ENCODE measurements at places on chromosomes 1 and 21. TPM values are rescaled to one million over a fixed set of nuclear protein-coding genes. Genes with fewer than 3 reads are reported as not detected.

DNA sequence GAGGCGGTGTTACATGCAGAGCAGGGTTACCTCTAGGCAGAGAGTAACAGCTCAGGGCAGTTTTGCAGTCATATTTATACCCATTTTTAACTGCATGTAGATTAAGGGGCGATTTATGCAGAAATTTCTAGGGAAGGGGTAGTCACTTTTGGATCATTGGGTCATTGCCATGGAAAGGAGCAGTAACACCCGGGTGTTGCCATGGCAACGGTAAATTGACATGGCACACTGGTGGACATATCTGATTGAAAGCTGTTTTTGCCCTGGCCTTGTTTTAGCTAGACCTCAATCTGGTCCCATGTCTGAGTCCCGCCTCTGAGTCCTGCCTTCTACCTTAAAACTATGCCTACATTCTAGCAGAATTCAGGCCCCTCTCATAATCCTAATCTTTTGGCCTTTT lies 11.8 kb upstream of the USP1 start:
- no peak for DNase-seq

GRCh38 chr1:67313934-67314671 lies 6.4 kb downstream of the IL12RB2 start:
- no peak for DNase-seq

DNA sequence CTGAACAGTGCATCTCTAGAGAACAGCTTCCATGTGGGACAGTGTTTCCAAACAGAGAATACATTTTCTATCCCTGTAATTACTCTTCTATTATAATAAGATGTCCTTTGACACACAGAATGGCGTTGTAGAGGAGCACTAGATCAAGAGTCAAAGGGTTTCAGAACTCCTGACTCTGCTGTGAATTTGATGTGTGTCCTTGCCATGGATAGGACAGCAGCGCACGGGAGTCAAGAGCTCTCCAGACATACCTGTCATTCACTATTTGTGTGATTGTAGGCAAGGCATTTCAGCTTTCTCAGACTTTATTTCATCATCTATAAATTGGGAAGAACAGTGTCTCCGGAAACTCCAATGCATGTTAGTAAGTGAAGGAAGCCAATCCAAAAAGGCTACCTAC lies 176.4 kb downstream of the RGS7 start:
- DNase-seq, result no peak

DNA sequence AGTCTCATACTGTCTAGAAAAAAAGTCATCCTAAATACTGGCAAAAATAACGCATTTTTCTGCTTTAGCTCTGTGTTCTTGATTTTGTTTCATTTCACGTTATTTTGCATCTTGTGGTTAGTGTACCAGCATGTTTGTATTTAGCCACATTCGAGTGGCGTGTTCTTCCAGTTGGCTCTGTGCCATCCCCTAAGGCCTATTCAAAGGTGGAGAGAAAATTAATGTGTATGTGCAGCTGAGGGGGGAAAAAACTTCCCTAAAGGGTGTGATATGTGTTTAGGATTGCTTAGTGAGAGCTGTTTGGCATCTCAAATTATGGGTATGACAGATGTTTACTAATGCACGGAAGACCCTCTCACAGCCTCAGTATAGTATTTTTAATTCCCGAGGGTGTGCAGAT lies 12.1 kb downstream of the DNAJC16 start:
- no peak for DNase-seq

DNA sequence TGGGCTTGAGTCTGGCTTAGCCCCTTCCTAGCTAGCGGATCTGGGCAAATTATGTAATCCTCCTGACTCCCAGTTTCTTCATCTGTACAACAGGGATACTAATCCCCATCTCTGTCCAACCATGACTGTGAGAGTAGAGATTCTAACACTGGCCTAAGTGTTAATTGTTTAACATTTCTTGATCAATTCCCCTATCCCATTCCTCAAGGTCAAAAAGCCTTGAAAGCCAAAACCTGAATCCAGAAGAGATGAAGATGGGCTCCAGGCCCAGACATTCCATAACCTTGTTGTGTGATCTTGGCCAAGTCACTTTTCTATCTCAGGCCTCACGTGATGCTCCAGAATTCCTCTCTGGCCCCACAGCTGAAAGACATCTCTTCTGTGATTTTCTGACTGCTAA lies 18.8 kb upstream of the PHLDA3 start:
- no peak for DNase-seq

DNA sequence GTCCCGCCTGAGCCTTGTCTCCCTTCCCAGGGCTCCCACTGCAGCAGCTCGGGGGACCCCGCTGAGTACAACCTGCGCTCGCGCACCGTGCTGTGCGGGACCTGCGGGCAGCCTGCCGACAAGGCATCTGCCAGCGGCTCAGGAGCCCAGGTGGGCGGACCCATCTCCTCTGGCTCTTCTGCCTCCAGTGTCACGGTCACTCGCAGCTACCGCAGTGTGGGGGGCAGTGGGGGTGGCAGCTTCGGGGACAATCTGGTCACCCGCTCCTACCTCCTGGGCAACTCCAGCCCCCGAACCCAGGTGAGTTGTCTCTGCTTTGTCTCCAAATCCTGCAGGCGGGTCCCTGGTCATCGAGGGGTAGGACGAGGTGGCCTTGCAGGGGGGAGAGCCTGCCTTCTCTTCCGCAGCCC lies 14.9 kb upstream of the SEMA4A start:
- DNase-seq, result no peak

- no peak for DNase-seq
Observed at GRCh38 chr1:75035536-75035935, 98.7 kb upstream of the LHX8 start.

- DNase-seq, result no peak
Observed at GRCh38 chr1:191255354-191256054, 777.8 kb upstream of the BRINP3 start.

DNA sequence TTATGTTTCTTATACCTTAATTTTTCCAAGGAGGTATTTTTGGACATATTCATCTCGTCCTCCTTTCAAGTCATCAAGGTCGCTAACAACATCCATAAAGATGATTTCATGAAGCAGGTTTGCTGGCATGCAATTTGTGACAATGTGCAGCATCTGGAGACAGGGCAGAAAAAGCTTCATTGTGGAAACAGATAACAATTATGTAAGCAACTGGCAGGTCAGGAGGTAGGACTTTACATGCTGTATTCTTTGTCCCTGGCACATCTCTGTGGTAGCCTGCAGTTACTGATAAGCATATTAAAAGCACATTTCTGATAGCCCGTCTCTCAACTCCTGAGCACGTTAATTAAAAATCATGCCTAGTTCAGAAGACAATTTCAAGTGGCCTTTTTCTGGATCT lies 156.8 kb downstream of the LEPR start:
- no peak for DNase-seq

CHD5 gene
- total RNA-seq, result 0.27 TPM

TSACC gene
- 1.4 TPM for total RNA-seq

C1orf94 gene
- total RNA-seq, result not detected

LRRC8C gene
- total RNA-seq, result 3.5 TPM

B3GALT2 gene
- total RNA-seq, result not detected

Data from Calu3 (cell line).